A549 treated with GW870086 at 1 μM for 4 hours (cell line): ENCODE measurements at places on chromosomes 12 and 14. TPM values are rescaled to one million over a fixed set of nuclear protein-coding genes. Genes with fewer than 3 reads are reported as not detected.

Gene OAS2
- 0.13 to 0.63 TPM (median 0.18 TPM) in 5 replicates for total RNA-seq

Gene LRFN5
- not detected in 5 replicates for total RNA-seq

Gene SOCS4
- 7.4 to 10.3 TPM (median 9.4 TPM) in 5 replicates for total RNA-seq

Gene ASB2
- 0.65 to 1.7 TPM (median 0.75 TPM) in 5 replicates for total RNA-seq

Gene GPR132
- 0.56 to 0.87 TPM (median 0.69 TPM) in 5 replicates for total RNA-seq

Gene TEX22
- total RNA-seq: 0.14 to 0.52 TPM (median 0.23 TPM) in 4 of 5 replicates, not detected in the other

Gene RNASE7
- not detected in 5 replicates for total RNA-seq

Gene SDR9C7
- 0.09 TPM in 1 of 5 replicates, not detected in the others for total RNA-seq

Gene INHBC
- total RNA-seq: not detected in 5 replicates

Gene BMP4
- total RNA-seq: 1.3 to 3.2 TPM (median 1.6 TPM) in 5 replicates

Gene KRT85
- not detected in 5 replicates for total RNA-seq

Gene SLC7A7
- total RNA-seq: 18.5 to 20.1 TPM (median 18.8 TPM) in 5 replicates

Gene TAS2R31
- total RNA-seq: 0.13 to 0.15 TPM in 2 of 5 replicates, not detected in the others
